ENCODE measurements at places on chromosomes 13 and 19.

DNA sequence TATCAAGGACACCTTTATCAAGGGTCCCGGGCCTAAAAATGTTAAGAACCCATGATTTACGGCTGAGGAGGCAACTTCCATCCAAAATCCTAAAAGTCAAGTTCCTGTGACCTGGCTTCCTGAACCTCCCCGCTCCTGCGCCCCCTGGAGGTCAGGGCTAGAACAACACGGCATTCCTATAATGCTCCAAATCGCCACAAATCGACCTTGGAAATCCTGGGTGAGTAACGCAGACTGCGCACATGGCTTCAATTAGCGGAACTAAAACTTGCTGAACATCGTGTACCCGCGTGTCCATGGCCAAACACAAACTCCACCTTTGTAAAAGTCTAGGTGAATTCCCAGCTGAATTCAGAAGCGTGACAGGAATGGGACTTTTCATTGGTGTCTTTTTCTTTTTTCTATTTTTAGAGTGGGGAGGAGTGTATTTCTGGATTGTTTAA, 4.3 kb upstream of the C5AR1 start:
- peak; percentile 48 for DNase-seq

- no peak for DNase-seq
Measured at GRCh38 chr13:46587807-46588418, 34.9 kb downstream of the LRCH1 start.

- DNase-seq: no peak
Measured at GRCh38 chr13:107251341-107251740, 683.4 kb upstream of the ARGLU1 start.

DNA sequence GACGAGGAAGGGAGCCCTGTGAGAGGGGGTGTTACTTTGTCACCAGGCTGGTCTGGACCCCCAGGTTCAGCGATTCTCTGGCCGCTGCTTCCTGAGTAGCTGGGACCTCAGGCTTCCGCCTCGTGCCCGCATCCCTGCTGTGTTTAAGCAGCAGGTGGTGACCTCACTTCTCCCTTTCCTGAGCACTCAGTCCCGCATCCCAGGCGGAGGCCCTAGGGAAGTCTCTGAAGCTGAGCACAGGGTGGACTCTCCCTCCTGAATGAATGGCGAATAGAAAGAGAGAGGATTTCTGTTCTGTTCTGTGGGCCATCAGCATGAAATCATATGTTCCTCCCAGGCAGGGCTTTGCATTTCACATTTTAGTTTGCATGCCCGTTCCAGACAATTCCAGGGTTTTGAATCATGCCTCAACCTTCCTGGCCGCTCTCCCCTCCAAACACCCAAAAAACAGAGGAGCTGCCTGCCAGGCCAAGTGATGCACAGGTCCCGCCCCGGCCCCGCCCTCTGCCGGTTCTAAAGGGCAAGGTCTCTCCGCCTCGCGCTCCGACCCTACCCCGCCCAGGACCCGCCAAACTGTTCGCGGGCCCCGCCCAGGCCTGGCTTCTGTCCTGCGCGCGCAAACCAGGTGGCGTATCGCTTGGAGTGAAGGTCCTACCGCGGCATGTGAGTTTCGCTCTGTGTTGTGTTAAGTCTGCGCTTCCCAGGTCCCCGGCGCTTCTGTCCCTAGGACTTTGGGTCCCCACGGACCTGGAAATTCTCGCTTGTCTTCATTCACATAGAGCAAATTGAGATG, 35.1 kb upstream of the ZNF808 start:
- DNase-seq: no peak

DNA sequence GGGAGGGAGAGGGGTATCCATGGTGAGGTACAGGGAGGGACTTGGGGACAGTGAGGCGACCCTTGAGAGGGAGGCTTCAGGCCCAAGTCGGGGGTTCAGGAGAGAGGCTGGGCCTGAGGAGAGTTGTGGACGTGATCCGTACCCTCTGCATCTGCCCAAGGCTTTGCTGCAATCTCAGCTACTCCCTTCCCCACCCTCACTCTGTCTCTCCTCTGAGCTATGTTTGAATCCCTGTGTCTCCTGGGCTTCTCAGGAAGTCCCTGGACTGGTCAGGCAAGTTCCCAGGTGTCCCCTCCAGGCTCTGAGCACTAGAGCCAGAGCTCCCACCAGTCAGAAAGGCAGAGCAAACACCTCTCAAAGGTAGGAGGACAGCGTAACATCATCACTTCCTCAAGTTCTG, 1.8 kb downstream of the LIN37 start:
- no peak for DNase-seq

DNA sequence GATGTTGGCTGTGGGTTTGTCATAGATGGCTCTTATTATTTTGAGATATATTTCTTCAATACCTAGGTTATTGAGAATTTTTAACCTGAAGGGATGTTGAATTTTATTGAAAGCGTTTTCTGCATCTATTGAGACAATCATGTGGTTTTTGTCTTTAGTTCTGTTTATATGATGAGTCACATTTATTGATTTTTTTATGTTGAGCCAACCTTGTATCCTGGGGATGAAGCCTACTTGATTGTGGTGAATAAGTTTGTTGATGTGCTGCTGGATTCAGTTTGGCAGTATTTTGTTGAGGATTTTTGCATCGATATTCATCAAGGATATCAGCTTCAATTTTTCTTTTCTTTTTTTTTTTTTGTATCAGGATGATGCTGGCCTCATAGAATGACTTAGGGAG, 29.4 kb downstream of the NBEA start:
- no peak for DNase-seq

DNA sequence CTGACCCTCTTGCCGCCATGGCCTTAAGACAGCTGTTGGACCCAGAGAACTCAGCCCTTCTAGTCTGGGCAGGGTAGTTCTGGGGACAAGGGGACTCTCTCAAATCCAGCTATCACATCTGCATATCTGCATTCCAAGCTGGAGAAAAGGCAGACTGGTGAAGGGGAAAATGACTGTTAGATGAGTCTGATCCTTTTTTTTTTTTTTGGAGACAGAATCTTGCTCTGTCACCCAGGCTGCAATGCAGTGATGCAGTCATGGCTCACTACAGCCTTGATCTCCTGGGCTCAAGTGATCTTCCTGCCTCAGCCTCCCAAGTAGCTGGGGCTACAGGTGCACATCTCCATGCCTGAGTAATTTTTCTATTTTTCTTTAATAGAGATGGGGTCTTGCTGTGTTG, 114.3 kb downstream of the SIPA1L3 start:
- no peak for DNase-seq

- DNase-seq: no peak
Measured at GRCh38 chr19:30208436-30209060, 163.6 kb upstream of the ZNF536 start.

- DNase-seq: no peak
Measured at GRCh38 chr19:19338082-19338481, 17.5 kb downstream of the MAU2 start.

- no peak for DNase-seq
Measured at GRCh38 chr13:42334329-42334706, 62.4 kb downstream of the AKAP11 start.

DNA sequence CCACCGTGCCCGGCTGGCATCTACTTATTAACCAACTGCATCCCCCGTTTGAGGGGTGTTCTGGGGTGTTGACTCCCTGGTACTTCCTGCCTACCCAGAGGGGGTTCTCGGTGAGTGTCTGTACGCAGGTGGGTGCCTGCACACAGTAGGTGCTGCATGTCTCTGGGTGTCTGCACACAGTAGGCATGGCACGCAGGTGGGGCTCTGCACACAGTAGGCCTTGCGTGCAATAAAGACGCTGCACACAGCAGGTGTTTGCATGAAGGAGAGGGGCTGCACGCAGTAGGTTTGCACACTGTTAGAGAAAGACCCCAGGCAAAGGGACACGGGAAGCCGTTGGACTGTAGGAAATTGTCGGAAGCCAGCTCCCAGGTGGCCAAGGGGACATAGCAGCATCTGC, 11.2 kb downstream of the GADD45B start:
- no peak for DNase-seq

Measured in stimulated activated CD4-positive, alpha-beta T cell treated with anti-CD3 and anti-CD28 coated beads, Interleukin-12 subunit alpha, Interleukin-12 subunit beta, amount 100 ng/mL, for 48 hours (primary cell).